ENCODE measurements at places on chromosomes 5 and 9.

GRCh38 chr5:173010021-173010420 is 26.4 kb downstream of the ATP6V0E1 start:
- no peak for DNase-seq

DNA sequence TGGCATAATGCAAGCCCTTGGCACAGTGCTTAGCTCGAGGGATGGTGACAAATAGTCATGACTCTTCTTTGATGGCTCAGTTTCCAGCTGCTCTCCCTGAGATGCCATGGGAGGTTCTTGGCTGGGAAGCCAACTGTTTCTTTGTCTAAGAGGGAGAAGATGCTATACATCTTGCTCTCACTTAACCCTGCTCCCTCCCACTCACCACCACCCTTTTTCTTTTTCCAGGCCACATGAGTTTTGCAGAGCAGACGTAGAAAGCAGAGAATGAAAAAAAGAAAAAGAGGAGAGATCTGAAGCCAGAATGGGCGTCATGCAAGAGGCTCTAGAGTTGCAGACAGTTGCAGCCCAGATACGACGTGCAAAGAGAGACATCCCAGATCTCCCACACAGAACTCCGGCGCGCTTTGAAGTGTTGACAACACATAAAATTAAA is 160.5 kb downstream of the FGF18 start:
- DNase-seq, result no peak

- DNase-seq, result no peak
These were observed 5.6 kb downstream of the SLC2A8 start for GRCh38 chr9:127402401-127403090.

- no peak for DNase-seq
These were observed 60.1 kb downstream of the SEMA4D start for GRCh38 chr9:89437772-89438171.

- DNase-seq, result peak; percentile 82
These were observed 122.0 kb downstream of the GDNF start for GRCh38 chr5:37717613-37718431.

- no peak for DNase-seq
These were observed 218.8 kb upstream of the IL12B start for GRCh38 chr5:159549046-159549445.

DNA sequence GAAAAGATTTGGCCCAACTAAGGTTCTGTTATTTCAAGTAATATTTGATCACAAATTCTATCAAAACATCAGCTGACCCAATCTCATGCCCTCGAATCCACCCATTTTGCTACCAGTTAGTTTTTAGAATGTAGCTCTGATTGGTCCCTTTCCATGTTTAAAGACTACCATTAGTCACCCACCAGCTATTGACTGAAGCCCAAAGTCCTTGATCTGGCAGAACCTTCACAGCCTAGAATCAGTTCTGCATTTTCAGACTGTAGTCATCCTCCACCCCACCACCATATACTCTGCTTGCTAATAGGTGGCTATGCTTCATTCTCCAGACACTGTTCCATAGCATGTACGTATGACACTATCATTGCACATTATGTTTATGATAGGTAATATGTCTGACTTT is 182.2 kb upstream of the TARS1 start:
- no peak for DNase-seq

DNA sequence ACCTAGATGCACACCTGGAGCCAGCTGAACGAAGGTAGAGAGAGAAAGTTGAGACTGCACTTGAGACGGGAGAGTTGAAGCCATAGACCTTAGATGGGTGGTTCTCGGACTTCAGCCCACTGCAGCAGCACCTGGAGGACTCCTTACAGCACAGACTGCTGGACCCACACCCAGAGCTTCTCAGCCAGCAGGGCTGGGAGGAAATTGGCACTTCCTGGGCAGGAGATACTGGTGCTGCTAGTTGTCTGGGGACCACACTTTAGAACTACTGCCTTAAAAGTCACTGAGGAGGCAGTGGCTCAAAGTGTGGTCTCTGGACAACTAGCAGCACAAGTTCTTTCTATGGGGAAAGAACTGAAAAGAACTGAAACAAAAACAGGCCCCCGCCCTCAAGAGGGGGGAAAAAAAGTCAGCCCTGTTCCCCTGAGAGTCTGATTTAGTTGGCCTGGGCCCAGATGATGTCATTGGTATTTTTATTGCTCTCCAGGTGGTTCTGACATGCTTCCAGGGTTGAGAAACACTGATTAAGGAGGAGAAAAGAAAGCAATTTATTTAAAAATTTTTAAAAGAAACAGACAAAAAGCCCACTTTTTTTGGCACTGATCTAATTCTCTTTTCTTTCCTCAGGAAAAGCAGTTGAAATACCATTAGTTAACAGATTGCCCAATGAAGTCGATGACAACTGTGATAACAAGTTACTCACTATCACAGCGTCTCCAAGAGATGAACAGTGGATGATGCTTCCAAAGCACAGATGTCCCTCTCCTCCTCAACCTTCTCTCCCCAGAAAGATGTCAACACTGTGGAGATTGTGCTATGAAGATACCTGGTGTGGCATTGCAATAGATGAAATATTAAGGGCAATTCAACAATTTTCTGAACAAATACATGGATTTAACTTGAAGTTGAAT is 73.6 kb upstream of the ADAMTS16 start:
- peak; percentile 76 for DNase-seq
